ENCODE measurements at places on chromosomes 7 and 10.

GRCh38 chr10:97100657-97101056 is 85.1 kb downstream of the SLIT1 start:
- DNase-seq = no peak

GRCh38 chr7:55081068-55081467 is 62.3 kb downstream of the EGFR start:
- no peak for DNase-seq

GRCh38 chr7:150449206-150449952 is 1.1 kb upstream of the GIMAP8 start:
- no peak for DNase-seq

GRCh38 chr7:147547252-147547897 is 1043.2 kb upstream of the C7orf33 start:
- DNase-seq = no peak
